ENCODE measurements at places on chromosomes 3 and 15.

DNA sequence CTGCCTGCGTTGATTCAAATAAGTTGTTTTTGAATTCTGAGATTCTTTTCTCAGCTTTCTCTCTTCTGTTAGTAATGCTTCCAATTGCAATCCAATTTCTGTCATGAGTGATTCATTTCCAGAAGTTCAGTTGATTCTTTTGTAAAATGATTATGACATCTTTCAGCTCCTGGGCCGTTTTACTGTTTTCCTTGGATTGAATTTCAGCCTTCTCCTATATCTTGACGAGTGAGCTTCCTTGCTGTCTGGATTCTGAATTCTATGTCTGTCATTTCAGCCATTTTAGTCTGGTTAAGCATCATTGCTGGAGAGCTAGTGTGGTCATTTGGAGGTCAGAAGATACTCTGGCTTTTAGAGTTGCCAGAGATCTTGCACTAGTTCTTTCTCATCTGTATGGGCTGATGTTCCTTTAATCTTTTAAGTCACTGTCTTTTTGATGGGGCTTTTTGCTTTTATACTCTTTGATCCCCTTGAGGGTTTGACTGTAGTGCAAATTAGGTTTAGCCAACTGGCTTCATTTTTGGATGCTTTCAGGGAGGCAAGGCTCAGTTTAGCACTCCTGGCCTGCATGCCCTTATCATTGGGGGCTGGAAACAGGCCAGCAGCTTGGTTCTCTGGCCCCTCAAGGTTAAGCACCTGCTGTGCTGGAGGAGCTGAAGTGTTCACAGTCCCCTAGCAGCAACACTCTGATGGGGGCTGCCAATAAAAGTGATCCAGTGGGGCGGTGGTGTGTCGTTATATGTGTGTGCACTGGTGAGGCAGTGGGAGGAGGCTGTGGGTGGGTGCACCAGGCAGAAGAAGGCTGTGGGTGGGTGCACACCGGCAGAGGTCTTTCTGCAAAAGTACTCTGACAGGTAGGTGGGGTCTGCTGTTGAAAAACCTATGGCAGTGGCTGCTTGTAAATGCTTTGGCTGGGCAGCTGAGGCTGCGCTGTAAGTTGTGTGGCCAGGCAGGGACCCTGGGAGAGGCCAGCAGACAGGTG is 51.2 kb downstream of the MCTP2 start:
- no peak for DNase-seq

- no peak for DNase-seq
Observed at GRCh38 chr15:75483961-75484360, 32.5 kb upstream of the SIN3A start.

- no peak for DNase-seq
Observed at GRCh38 chr15:94075349-94075748, 156.0 kb upstream of the MCTP2 start.

GRCh38 chr15:65110676-65111292 is 4.2 kb downstream of the UBAP1L start:
- DNase-seq = no peak

DNA sequence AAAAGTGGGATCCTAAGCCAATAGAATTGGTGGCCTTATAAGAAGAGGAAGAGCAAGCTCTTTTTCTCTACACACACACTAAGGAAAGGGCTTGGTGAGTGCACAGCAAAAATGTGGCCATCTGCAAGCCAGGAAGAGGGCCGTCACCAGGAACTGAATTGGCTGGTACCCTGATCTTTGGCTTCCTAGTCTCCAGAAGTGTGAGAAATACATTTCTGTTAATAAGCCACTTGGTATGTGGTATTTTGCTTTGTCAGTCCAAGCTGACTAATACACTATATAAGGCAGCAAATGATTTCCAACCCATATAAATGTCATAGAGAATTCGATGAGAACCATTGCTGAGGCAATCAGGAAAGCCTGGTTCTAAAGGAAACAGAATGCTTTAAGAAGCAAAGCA is 816.3 kb upstream of the SEMA6D start:
- no peak for DNase-seq

DNA sequence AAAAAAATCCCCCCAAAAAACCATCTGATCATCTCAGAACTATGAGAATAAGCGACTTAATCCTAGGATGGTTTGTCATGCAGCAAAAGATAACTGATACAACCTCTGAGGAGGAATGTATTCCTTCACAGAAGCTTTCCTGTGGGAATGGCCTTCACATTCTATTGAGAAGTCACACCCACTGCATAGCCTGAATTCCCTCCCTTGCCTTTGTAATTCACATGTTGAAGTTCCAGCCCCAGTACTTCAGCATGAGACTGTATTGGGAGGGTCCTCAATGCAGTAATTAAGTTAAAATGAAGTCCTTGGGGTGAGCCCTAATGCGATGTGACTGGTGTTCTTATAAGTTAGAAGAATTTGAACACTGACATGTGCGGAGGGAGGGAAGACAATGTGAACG is 395.2 kb downstream of the TUSC7 start:
- no peak for DNase-seq

GRCh38 chr15:101615986-101616848 is 36.0 kb downstream of the TM2D3 start:
- no peak for DNase-seq

- DNase-seq = no peak
Observed at GRCh38 chr3:174462916-174463315, 396.2 kb upstream of the NAALADL2 start.

GRCh38 chr3:8784676-8785435 is 15.4 kb upstream of the OXTR start:
- no peak for DNase-seq

- no peak for DNase-seq
Observed at GRCh38 chr3:183527428-183528379, 27.8 kb downstream of the KLHL6 start.

DNA sequence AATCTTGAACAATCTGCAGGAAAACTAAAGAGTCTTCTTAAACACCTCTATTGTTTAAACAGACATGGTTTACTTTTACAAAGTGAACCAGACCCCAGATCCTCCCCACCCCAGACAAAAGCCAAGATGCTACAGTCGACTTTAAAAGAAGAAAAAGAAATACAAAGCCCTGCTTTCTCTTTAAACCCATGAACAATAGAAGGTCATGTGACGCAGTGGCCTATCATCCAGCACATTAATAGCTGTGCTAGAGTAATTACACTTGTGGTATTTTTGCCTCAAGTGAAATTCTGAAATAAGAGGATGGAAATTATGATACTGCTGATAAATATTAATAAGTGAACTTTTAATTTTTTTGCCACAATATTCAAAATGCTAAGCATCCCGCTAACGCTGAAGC is 613.4 kb downstream of the FOXP1 start:
- no peak for DNase-seq

DNA sequence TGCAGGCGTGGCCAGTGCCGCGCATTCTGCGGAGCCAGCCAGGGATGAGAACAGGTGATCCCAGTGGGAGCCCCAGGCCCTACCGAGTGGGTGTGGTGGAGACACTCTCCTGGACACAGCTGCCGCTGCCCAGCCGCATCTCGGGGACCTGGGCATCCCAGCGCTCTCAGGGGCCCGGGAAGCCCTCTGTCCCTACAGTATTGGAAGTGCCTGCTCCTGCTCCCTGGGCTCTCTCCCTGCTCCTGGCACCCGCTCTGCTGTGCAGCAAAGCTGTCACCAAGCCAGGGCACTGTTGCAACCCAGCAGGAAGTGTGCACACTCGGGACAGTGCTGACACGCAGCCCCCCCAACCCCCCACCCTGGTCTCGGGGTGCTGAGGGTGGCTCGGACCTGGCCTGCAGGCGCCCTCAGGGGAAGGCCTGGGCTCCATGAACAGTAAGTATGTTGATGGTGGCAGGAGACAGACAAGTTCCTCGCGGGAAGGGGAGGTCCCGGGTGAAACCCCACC is 1177.4 kb upstream of the GBE1 start:
- DNase-seq = no peak

DNA sequence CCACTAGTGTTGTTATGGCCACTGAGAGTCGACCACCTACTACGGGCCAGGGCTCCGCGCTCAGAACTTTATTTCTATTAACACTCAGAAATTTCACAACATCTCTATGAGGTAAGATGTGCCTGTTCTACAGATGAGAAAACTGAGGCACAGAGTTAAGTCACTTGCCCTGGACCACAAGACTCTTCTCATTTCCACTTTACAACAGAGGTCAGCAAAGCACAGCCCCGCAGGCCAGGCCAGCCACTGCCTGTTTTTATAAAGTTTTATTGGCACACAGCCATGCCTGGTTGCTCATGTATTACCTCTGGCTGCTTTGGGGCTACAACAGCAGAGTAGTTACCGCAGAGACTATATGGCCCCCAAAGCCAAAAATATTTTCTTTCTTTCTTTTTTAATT is 503.6 kb downstream of the SHQ1 start:
- no peak for DNase-seq

GRCh38 chr3:127206154-127206553 is 13.2 kb downstream of the PRR23E start:
- no peak for DNase-seq

GRCh38 chr15:49895347-49896223 is 223.4 kb downstream of the ATP8B4 start:
- DNase-seq = no peak

DNA sequence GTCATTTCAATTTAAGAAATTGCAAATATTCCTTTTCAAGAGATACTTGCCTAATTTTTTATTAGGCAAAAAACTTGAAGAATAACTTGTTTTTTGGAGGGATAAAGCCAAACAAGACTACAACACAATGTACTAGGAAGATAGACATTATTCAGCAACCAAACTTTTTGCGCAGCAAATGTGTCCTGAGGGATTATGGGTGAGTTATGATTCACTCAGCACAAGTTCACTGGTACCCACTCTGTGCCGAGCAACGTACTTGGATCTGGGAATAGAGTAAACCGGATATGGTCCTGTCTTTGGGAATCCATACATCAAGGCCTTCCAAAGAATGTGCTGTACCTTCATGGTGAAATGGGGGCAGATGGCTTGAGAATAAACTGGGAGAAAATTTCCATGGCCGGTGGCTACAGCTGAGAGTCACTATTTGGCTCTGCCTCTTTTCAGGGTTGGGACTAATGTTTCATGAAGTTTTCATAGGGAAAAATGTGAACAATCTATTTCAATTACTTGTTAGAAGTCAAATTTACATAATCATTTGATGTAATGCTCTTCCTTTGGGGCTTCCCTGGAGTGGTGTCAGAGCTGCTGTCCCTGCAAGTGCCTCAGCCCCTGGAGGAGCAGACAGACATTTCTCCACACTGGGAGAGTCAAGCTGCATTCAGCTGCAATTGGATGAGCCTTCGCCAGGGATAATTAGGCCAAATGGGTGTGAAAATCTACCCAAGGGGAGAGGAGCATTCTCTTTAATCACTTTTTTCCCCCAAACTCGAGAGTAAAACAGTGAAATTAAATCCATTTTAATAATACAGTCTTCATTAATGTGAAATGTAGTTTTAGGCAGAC is 315.2 kb downstream of the CLSTN2 start:
- no peak for DNase-seq

- DNase-seq = no peak
Observed at GRCh38 chr3:155549087-155549486, 195.8 kb downstream of the PLCH1 start.

DNA sequence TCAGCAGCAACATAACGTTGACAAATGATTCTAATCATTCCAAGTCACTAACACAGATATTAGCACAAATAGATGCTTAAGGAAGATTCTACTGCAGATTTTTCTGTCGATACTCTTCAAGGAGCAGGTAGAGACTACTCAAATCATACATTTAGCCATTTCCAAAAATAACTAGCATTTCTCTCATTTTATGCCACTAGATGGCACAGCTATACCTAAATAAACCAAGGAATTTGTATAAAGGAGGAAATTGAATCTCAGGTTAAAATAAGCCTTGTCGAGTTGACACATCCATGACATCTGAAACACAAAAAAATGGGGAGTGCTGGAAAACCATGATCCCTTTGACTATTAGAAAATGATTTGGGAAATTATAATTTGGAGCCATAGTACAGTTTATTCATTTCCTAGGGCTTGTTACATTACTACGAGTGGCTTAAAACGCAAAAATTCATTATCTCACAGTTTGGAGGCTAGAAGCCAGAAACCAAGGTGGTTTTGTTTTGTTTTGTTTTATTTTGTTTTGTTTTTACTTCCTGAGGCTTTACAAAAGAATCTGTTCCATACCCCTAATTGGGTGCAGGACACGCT is 59.5 kb upstream of the STRIT1 start:
- no peak for DNase-seq

- DNase-seq = no peak
Observed at GRCh38 chr15:85402195-85402881, 21.9 kb downstream of the AKAP13 start.

DNA sequence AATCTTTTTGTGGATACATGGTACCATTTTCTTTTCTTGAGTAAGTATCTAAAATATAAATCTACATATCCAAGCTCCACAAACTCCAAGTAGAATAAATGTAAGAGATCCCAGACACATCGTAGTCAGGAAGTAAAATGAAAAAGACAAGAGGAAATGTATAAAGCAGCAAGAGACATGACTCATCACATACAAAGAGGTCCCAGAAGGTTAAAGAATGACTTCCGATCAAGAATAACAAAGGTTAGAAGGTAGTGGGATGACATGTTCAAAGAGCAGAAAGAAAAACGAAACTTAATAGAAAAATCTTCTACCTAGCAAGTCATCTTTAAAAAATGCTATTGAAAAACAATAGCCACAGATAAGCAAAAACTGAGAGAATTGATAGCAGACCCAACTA is 705.8 kb downstream of the NR2F2 start:
- no peak for DNase-seq

DNA sequence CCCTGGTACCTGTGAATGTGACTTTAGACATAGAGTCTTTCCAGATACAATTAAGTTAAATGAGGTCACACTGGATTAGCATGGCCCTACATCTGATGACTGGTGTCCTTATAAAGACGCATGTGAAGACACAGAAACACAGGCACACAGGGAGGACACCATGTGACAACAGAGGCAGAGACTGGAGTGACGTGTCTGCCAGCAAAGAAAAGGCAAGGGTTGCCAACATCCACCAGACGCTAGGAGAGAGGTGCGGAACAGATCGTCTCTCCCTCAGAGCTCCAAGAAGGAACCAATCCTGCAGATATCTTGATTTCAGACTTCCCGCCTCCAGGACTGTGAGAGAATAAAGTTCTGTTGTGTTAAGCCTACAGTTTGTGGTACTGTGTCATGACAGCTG is 42.8 kb downstream of the CX3CR1 start:
- DNase-seq = no peak

GRCh38 chr3:57026944-57027343 is 33.5 kb upstream of the SPATA12 start:
- no peak for DNase-seq

DNA sequence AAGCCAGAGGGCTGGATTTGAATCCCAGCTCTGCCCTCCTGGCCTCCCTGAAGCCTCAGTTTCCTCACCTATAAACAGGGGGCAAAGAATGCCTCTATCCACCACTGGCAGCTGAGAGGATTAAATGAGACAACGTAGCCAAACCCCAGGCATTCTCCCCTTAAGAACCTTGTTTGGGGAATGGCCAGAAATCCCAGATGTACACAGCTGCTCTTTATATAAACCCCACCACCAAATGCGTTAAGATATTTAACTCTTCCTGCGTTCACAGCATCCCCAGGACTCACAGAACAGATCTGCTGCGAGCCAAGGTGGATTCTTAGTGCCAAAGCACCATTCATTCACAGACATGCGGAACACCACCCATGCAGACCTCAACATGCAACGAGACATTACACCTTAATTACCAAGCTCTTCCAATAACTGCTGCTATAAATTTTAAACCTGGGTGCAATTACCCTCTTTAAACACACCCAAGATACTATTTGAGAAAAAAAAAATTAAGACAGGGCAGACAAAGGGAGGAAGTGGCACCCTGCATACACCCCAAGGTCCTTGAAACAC is 5.2 kb downstream of the TLE3 start:
- DNase-seq = no peak

Measured in effector memory CD4-positive, alpha-beta T cell (primary cell).